ENCODE measurements at places on chromosomes 5 and 9.
A peak's percentile ranks its signal among the peaks of the same experiment; 100 is the strongest.

- no peak for DNase-seq
These were observed 75.0 kb downstream of the NR6A1 start for GRCh38 chr9:124696101-124696500.

DNA sequence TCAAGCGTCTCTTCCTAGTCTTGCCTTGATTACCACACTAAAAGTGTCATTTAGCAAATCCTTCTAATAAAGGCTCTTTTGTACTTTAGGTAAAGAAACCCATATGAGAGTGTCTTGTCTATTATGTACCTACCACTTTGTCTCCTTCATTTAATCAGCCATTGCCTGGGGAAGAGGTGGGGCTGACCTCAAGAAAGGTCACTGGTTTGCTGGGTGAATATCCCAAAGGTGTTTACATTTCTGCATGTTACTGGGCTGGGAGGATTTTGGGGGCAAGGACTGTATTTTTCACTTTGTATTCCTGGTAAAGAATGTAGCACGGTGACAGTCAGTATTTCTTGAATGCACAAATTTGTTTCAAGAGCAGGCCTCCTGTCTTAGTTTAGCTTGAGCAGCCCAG lies 11.9 kb upstream of the RPS23 start:
- no peak for DNase-seq

DNA sequence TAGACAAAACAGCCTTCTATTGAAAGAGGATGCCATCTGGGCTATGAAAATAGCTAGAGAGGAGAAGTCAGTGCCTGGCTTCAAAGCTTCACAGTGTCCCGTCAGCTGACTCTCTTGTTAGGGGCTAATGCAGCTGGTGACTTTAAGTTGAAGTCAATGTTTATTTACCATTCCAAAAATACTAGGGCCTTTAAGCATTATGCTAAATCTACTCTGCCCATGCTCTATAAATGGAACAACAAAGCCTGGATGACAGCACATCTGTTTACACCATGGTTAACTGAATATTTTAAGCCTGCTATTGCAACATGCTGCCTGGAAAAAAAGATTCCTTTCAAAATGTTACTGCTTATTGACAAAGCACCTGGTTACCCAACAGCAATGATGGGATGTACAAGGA lies 309.1 kb downstream of the NTRK2 start:
- no peak for DNase-seq

DNA sequence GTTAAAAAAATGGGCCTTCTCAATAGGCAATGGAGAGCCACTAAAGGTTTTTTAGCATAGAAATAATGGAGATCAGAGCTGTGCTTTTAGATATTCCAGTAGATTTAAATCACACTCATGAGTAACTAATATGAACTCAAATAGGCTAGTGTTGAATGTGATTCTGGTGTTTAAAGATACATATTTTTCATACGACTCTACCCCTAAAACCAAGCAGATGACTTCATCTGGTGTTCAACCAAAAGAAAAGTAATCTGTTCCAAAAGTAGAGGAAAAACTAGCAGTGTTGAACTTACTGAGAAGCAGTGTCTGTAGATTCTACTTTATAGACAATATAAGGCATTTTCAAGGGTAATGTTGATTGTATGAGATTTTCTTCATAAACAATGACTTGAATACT lies 138.1 kb downstream of the TSSK1B start:
- no peak for DNase-seq

GRCh38 chr5:65482296-65482735 lies 596 bp upstream of the ADAMTS6 start:
- DNase-seq, result no peak

DNA sequence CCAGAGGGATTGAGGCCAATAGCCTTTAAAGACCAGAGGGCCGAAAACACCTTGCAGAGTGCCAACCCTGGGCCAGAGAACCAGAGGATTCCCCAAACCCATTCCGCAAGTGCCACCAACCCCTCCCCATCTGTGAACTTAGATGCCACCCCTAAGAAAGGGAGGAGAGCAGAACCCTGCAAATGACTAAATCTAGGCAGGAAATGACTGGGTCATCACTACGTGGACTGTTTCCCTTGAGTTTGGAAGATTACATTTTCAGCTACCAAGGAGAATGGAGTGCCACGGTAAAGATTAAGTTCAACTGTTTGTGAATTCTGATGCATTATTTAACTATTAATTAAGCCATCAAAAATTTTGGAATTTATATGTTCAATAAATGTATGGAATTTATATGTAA lies 142.8 kb downstream of the ENC1 start:
- no peak for DNase-seq

GRCh38 chr9:29416204-29416603 lies 1842.9 kb upstream of the C9orf72 start:
- DNase-seq, result no peak

DNA sequence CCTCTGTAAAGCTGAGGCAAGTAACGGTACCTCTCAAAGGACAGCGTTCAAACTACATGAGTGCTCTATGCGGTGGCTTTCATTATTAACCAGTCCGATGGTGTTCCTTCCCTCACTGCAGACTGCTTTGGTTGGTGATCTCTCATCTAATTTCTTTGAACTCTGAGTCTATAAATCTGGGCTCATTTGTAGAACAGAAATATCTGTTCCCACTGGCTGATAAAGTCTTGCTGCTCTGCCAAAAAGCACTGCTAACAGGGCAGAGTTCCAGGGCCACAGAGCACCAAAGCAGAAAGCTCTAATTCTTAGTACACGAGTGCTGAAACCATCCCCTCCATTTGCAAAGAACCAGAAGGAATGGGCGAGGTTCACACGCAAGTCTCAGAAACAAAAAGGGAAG lies 81.9 kb downstream of the MED27 start:
- DNase-seq, result no peak

DNA sequence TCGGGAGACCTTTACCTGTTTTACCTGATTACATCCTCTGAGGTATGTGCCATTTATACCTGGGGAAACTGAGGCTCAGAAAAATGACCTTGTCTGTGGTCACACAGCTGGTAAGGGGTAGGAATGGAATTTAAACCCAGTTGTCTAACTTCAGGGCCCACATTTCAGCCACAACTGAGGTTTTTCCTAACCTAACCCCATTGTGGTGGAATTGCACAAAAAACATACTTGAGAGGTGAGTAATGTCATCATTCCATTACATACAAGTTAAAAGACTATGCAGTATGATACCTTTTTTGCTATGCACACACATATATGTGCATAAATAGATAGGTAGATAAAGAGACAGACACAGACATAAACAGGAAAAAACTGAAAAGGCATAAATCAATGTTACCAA lies 14.1 kb downstream of the FGF1 start:
- DNase-seq, result no peak

DNA sequence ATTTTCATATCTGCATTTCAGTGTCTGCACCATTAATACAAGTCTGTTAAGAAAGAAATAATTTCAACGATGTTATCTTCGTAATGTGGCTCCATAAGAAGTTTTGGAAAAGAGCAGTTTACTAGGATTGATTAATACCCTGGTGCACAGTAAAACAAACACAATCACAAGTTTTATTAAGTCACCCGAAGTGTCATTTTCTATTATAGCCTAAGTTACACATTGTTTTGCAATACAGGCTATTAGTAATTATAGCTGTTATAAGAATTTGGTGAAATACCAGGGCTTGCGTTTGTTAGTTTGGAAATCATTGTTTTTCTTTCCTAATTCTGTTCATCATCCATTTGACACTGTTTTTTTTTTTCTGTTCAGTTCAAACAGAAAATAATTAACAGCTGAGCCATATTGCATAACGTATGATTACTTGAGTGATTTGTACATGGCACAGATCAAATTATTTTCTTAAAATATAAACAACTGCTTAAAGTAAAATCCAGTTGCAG lies 30.6 kb downstream of the LVRN start:
- DNase-seq, result no peak

GRCh38 chr5:73519531-73520283 lies 21.5 kb downstream of the BTF3 start:
- DNase-seq, result peak; percentile 67

DNA sequence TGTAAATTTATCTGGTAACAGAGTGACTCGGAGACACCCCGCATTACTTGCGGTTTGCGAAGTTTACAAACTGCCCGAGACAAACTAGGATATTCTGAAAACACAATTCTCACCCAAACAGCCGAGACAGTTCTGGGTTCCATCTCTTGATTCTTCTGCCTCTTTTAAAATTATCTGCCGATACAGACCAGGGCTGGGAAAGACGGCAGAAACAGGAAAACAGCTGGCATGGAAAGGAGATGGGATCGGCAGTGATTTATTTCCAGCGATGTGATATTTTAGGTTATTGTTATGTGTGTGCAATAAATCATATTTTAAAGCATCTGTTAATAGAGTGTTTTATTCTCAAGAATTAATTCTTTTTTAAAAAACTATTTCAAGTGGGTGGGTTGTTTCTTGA lies 93.3 kb upstream of the LMX1B start:
- no peak for DNase-seq

- DNase-seq, result no peak
These were observed 58.8 kb downstream of the KDM4C start for GRCh38 chr9:6816581-6816980.

DNA sequence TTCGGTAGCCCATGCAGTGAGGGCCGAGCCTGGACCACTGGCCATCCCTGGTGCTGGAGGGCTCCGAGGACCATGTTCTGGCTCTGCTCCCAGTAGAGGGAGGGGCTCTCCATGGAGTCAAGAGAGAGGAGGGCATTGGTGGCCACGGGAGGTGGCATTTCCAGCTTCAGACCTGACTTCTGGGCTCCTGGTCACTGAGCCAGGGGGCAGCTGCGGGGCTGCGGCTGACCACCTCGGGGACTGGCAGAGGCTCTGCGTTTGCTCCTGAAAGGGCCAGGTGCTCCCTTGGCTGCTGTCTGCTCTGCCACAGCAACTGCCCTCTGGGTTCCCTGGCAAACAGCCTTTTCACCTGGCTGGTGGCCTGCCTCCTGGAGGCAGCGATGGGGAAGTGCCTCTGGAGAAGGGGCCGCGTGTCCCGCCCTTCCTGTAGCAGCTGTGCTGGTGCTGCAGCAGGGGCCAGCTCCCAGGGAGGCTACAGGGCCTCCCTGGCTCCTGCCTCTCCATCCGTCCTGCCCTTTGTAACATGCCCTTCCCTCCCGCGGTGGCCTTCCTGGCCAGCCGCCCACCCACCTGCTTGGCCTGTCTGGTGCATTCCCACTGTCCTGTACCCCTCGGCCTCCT lies 144.6 kb downstream of the CACNA1B start:
- no peak for DNase-seq

- no peak for DNase-seq
These were observed 134.0 kb upstream of the MAP3K1 start for GRCh38 chr5:56681346-56681745.

DNA sequence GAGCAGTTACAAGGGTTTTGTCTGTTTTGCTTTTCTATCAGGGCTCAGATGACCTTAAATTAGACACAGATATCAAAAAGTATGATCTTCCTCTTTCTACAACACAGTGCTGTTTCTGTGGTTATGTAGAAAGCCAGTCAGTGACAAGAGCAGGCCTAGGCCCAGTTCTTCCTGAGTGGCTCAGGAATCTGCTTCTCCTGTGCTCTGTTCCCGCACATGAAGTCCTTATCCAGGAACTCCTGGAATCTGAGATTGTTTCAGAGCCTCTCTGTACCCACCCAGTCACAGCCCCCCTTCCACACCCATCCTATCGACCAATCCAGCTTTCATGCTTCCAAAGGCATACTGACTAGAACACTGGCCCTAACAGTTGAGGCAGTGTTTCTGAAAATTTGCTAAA lies 40.4 kb upstream of the SMU1 start:
- no peak for DNase-seq

DNA sequence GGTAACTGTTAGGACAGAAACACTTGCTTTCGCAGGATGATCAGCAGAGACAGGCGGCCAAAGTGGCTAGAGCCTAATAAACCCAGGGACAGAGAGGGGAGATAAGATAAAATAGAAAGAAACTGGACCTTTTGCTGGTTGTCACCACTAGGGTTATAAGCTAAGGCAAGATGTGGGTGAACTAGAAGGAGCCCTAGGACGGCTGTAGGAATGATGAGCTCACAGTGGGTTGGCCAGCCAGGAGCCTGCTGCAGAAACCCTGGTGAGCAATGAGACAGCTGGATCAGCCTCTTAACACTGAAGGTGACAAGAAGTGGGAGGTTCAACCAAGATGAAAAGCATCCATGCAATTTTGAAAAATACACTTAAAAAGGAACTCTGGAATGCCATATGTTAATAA lies 13.5 kb downstream of the CTNND2 start:
- no peak for DNase-seq

GRCh38 chr5:59367791-59368394 lies 525.6 kb downstream of the PDE4D start:
- peak; percentile 26 for DNase-seq

- DNase-seq, result no peak
These were observed 735.9 kb upstream of the NUDT12 start for GRCh38 chr5:104298518-104298917.

All from GM04504 (cell line).